ENCODE measurements at places on chromosomes 3 and 15.
A peak's percentile ranks its signal among the peaks of the same experiment; 100 is the strongest.

DNA sequence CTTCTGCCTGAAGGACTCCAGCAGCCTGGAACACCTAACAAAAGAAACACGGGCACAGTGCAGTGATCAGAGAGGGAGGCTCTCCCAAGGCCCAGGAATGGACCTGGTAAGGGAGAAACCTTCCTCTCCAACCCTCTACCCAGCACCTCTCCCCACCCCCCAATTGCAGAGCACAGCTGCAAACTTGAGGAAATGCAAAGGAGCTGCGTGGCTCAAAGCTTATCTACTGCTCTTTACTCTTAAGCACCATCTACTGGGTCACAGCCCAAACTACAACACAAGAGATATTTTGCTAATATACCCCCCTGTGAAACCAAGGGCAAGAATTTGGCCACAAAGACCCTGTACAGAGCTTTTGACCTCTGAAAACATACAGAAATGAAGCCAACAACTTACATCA, 328.3 kb downstream of the OXSM start:
- no peak for DNase-seq

DNA sequence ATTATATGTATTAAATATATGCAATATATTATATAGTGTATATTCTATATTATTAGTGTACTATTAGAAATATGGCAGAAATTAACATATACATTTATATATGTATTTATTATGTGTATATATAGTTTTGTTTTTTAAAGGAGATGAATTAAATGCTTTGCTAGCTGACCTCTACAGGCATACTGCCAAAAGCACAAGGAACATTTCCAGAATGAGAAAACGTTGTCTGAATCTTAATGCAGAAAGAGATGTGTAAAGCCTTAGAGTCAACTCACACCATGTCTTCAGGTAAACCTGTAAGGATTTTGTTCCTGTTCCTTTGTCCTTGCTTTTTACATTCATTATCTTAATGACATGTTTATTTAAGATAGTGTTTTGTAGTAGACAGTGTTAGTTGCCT, 111.9 kb downstream of the ST8SIA2 start:
- no peak for DNase-seq

- DNase-seq: no peak
Measured at GRCh38 chr3:39137991-39138803, 15.2 kb downstream of the CSRNP1 start.

DNA sequence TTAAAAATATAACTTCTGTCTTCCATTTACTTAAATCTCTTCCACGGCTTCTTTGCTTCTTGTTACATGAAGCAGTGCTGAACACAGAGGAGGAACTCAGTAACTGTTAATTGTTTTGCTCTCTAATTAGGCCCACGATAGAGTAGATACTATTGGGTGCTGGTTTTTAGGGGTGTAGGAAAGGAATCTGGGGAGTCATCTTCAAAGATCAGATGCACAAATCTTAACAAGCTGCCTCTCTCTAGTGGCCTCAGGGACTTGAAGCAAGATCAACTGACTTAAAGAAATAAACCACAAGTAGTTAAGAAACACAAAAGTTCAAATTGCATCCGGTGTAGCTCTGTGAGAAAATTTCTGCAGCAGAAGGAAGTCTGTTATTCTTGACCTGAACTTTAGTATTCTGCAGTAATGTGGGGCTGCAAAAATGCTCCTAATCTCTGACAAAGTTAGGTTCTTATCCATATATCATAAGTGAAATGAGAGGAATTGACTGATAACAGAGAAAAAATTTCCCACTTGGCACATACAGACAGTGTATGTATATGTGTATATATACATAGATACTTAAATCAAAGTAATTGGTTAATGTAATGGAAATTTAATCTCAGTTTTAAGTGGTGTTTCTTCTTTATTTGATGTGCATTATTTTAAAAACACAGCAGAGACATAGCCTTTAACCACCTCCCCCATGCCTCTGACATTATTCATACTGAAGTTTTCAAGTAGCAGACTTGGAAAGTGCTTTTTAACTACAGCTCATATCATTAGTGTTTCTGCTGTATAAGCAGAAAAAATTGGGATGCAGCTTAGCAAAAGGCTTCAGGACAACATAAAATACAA, 51.8 kb downstream of the CHST2 start:
- DNase-seq: peak; percentile 69

- no peak for DNase-seq
Measured at GRCh38 chr3:10577486-10577885, 72.1 kb upstream of the ATP2B2 start.

GRCh38 chr3:108021131-108021530, 69.7 kb downstream of the CD47 start:
- no peak for DNase-seq

DNA sequence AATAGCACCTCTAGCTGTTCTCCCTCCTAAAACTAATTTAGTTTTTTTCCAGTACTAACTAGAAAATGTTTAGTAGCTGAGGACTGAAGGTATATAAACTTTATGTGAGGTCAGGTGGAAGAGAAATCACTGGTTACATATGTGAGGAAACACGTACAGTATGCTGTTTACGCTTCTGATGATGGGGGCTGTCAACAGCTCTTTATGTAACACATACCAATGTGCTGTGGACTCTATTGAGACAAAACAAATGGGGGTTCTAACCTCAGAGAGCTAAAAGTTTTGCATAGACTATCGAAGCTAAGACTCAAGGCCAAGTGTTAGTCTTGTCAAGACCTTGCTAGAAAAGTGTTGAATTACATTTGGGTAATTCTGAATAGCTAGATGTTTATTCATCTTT, 107.5 kb downstream of the SYNPR start:
- no peak for DNase-seq

- DNase-seq: peak; percentile 14
Measured at GRCh38 chr15:47991357-47991756, 129.4 kb upstream of the SLC24A5 start.

GRCh38 chr3:105483476-105483875, 116.8 kb downstream of the ALCAM start:
- no peak for DNase-seq

DNA sequence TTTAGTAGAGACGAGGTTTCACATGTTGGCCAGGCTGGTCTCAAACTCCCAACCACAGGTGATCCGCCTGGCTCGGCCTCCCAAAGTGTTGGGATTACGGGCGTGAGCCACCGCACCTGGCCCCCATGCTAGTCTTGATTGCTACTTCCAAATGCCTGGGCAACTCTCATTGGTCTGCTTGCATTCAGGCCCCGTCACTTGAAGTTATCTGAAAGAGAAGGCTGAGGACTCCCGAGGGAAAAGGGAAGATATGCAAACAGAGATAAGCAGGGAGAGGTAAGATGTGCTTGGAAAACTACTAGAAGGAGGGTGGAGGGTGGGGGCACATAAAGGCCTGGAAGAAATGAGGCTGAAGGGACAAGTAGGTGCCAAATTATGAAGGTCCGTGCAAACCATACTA, 4.4 kb upstream of the LPP start:
- DNase-seq: no peak

- DNase-seq: peak; percentile 13
Measured at GRCh38 chr3:187130346-187131066, 8.8 kb downstream of the RPL39L start.

DNA sequence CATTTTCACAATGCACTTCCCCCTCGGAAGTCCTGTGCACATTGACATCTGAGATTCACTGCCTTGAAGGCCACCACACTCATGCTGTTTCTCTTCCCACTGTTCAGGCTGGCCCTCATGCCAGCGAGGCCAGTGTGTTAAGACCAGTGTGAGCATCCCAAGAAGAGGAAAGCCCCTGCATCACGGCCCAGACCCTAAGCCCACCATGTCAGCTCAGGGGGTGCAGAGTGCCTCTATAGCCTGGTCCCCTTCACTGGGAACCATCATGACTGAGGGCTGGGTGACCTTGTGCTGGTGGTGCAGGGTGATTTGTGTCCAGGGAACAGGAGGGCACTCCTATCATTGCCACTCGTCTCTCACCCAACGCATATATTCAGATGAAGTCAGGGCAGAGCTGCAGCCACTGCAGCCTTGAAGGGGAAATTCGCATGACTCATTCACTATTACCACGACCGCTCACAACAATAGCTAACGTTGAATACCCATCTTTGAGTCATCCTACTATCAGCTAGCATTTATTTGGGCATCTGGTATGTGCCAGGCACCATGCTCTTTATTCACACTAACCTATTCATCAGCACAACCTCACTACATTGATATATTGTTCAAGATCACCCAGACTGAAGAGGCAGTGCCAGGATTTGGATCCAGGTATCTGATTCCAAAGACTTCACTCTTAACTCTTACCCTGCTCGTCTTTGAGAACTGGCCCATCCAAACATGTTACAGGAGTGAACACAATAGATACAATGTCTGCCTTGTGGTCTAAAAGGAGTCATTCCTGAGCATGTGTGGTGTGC, 58.8 kb upstream of the SLC6A11 start:
- DNase-seq: no peak

GRCh38 chr3:11136830-11137626, 17.3 kb upstream of the HRH1 start:
- DNase-seq: peak; percentile 100

GRCh38 chr3:106688464-106688863, 688.8 kb upstream of the CCDC54 start:
- DNase-seq: peak; percentile 92

DNA sequence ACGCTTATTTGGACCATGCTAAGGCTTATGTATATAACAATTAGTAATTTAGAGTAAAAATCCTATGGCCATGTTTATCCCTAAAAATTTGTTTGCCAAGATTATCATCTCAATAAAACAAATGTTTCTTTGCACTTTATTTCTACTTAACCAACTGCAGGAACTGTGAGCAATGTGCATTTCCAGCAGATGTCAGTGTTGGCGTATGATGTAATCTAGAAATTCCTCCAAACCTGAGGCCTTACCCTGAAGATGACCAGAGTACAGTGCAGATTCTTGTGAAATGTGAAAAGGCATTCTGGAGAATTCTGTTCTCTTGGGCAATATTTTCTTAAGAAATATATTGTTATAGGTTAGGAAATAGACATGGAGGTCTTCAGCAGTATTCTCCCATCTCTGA, 205.9 kb downstream of the MBNL1 start:
- DNase-seq: peak; percentile 78

GRCh38 chr3:46503200-46503874, 5.6 kb downstream of the RTP3 start:
- no peak for DNase-seq

DNA sequence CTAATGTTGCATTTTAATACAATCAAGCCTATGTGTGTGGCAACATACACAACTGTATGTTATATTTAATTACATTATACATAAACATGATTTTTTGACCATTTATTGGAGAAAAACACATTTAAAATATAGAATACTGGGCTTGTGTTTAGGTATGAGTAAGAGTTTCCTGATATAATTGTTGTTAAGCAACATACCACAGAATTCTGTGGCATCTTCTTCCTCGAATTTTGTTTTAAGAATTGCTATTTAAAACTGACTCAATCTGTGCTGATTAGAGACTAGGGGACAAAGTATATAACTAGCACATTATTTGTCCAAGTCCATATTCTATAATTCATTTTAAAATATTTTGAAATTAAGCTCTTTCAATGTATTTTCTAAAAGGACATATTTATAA, 376.8 kb upstream of the THBS1 start:
- peak; percentile 41 for DNase-seq

GRCh38 chr15:78290222-78290621, 9.2 kb downstream of the SKIC8 start:
- no peak for DNase-seq

GRCh38 chr15:49116108-49116857, 39.1 kb downstream of the COPS2 start:
- DNase-seq: no peak

DNA sequence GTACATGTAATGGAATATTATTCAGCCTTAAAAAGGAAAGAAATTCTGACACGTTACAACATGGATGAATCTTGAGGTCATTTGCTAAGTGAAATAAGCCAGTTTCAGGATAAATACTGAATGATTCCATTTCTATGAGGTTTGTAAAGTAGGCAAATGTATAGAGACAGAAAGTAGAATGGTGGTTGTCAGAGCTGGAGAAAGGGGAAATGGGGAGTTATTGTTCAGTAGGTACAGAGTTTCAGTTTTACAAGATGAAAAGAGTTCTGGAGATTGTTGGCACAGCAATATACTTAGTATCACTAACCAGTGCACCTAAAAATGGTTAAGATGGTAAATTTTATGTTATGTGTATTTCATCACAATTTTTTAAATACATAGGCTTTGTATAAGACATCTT, 60.6 kb downstream of the USP8 start:
- DNase-seq: no peak

DNA sequence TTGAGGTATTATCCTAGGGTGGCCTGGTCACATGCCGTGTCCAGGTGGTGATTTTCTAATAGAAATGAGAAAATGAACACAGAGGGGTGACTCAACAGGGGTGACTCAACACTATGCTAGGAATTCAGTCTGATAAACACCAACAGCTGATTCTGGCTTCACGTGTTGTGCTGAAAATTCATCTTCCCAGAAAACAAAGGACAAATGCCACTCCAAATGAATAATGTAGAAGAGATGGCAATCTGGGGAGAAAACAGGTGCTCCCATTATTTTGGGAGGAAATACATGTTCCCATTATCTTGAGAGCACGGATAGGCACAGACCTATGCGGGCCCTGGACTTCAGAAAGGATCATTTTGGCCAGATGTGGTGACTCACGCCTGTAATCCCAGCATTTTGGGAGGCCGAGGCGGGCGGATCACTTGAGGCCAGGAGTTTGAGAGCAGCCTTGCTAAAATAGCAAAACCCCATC, 101.2 kb upstream of the MEX3B start:
- peak; percentile 79 for DNase-seq

- DNase-seq: no peak
Measured at GRCh38 chr3:186442162-186442561, 80.1 kb upstream of the DGKG start.

DNA sequence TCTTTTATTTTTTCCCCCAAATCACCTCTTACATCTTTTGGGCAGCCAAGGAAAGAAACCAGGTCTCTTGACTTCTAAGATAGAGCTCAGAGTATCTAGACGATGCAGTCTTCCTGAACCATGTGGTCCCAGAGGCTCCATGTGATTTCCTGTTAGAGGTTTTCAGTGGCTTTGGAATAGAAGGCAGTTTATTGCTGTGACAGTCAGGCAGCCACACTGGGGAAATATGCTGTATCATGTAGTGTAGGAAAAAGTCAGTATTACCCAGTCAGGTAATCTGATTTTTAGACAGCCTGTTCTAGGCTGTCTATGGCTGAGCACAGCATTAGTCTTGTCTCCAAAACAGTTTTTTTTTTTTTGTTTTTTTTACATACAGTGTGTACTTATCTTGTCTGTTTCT, 294.3 kb downstream of the THSD4 start:
- DNase-seq: no peak

DNA sequence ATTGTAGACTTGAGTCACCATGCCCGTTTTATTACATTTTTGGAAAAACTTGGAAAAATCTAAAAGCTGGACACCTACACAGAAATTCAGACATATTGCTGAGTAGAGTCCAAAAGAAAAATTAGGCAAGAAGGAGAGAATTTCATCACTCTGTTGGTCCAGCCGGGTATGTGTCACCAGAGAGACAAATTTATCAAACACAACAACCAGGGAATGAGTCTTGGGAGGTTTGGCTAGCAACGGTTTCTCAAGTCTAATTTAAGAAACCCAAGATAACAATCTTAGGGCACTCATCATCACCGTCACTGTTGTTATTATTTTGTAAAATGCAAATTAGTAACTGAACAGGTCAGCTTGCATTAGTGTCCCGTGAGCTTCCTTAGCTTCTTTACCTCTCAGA, 197.5 kb upstream of the C2CD4B start:
- peak; percentile 68 for DNase-seq

GRCh38 chr3:23356169-23356568, 153.0 kb downstream of the UBE2E2 start:
- DNase-seq: no peak

Data from fibroblast of upper back skin (primary cell).